ENCODE measurements at places on chromosomes 13 and 19.

- DNase-seq, result no peak
Observed at GRCh38 chr19:41023193-41023592, 32.1 kb downstream of the CYP2B6 start.

- no peak for DNase-seq
Observed at GRCh38 chr13:51154029-51154555, 43.0 kb upstream of the C13orf42 start.

GRCh38 chr13:48231933-48232332 lies 1.1 kb upstream of the ITM2B start:
- no peak for DNase-seq

DNA sequence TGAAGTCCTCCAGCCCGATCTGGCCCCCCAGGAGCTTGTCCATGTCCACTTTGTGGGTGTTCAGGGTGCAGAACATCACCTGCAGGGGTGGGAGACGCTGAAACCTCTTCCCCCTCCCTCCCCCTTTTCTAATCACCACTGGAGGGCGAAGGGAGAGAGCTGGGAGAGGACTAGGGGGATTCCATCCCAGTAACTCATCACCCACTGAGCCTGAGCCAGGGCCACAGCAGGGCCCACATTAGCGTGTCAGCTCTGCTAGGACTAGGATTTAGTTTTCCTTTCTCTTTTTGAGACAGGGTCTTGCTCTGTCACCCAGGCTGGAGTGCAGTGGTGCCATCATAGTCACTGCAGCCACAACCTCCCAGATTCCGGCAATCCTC lies 5.5 kb upstream of the PTGER1 start:
- no peak for DNase-seq

DNA sequence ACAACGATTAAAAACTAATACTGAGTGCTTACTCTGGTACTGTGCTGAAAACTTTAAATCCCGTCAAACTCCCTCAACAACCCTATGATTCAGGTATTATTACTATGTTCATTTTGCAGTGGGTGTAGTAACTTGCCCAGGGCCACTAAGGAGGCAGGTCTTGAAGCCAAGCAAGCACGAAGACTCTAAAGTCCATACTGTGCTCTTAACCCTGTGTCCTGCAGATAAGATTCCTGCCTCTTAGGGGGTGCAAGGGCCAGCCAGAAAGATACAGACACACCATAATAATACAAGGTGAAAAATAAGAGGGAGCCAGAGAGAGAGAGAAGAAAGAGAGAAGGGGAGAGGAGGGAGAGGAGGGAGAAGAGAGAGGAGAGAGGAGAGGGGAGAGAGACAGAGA lies 95.5 kb downstream of the CDADC1 start:
- no peak for DNase-seq

GRCh38 chr13:34294483-34295129 lies 476.7 kb downstream of the RFC3 start:
- peak; percentile 6 for DNase-seq

- DNase-seq, result no peak
Observed at GRCh38 chr19:6712231-6712630, 8.2 kb downstream of the C3 start.

GRCh38 chr13:112737294-112737693 lies 47.5 kb downstream of the ATP11A start:
- DNase-seq, result no peak

- DNase-seq, result no peak
Observed at GRCh38 chr19:38815059-38816001, 2.6 kb upstream of the LGALS4 start.

- DNase-seq, result no peak
Observed at GRCh38 chr13:110113284-110113764, 193.6 kb downstream of the COL4A1 start.

DNA sequence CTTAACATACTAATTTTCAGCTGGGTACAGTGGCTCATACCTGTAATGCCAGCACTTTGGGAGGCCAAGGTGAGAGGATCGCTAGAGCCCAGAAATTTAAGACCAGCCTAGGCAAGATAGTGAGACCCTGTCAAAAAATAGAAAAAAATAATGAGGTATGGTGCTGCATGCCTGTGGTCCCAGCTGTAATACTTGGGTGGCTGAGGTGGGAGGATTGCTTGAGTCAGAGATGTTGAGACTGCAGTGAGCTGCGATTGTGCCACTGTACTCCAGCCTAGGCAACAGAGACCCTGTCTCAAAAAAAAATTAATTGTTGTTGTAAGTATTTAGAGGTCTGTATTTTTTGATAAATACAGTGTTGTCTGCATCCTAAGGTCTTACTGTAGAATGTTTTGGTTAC lies 66.8 kb downstream of the FNDC3A start:
- no peak for DNase-seq

GRCh38 chr13:110625771-110626321 lies 10.5 kb downstream of the NAXD start:
- no peak for DNase-seq

GRCh38 chr13:83215627-83216026 lies 666.6 kb downstream of the SLITRK1 start:
- DNase-seq, result no peak

DNA sequence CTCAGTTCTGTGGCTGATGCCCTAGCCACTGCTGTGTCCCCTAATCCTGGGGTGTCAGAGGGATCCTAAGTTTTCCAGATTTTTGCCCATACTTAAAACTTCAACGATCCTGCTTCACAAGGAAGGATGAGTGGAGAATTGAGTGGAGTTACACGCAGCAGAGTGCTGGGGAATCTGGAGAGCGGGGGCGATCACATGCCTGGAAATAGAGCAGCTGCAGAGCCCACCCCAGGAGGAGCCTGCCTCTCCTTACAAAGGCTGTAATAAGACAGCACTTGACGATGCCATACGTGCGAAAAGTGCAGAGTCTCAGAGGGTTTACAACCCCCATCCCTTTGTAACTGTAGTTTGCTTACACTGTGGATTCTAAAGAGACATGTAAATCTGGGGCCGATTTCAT lies 40.6 kb downstream of the SUGP2 start:
- no peak for DNase-seq

DNA sequence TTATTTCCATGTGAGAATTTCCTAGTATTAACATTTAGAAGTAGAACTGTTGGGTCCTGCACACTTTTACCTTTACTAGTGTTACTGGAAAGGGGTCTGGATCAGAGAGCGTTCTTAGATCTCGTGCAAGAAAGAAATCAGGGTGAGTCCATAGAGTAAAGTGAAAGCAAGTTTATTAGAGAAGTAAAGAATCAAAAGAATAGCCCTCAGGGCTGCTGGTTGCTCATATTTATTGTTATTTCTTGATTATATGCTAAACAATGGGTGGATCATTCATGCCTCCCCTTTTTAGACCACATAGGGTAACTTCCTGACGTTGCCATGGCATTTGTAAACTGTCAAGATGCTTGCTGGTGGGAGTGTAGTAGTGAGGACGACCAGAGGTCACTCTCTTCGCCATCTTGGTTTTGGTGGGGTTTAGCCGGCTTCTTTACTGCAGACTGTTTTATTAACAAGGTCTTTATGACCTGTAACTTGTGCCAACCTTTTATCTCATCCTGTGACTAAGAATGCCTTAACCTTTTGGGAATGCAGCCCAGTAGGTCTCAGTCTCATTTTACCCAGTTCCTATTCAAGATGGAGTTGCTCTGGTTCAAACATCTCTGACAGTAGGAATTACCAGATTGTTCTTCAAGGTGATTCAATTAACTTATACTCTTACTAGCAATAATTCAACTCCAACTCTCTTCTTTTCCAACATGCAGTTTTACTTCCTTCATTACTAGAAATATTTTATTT lies 27.4 kb downstream of the NDFIP2 start:
- DNase-seq, result no peak

GRCh38 chr13:54945973-54946372 lies 1917.4 kb downstream of the OLFM4 start:
- no peak for DNase-seq

- DNase-seq, result no peak
Observed at GRCh38 chr13:113978741-113979481, 5.0 kb upstream of the C13orf46 start.

- DNase-seq, result no peak
Observed at GRCh38 chr13:26377038-26377437, 123.1 kb downstream of the CDK8 start.

DNA sequence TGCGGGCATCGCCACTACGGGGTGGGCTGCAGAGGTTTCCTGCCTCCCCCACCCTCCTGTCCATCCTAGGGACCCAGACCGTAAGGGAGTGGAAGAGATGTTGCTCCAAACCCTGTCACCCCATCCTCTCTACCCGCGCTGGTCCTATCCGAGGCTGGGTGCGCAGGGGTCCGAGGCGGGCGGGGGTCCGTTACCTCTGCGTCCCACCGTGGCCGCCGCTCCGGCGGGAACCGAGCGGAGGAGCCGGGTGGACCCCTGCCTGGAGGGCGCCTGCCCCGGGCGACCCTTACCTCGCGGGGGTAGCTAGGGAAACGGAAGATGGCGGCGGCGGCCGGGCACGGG lies at the start of gene DGKH:
DGKH (plus strand) TSS at position 307 of the 342 bp plus-strand sequence. CDS start 126 bp downstream, outside the sequence.
- no peak for DNase-seq

- DNase-seq, result no peak
Observed at GRCh38 chr19:4707956-4708650, 15.5 kb downstream of the DPP9 start.

GRCh38 chr19:38047049-38047438 lies 140.0 kb downstream of the SIPA1L3 start:
- DNase-seq, result no peak

GRCh38 chr13:77760893-77761292 lies 63.4 kb downstream of the SLAIN1 start:
- no peak for DNase-seq

- DNase-seq, result no peak
Observed at GRCh38 chr19:42091742-42092141, 15.8 kb downstream of the ZNF574 start.

- no peak for DNase-seq
Observed at GRCh38 chr19:38714354-38714778, 29.9 kb downstream of the CAPN12 start.

DNA sequence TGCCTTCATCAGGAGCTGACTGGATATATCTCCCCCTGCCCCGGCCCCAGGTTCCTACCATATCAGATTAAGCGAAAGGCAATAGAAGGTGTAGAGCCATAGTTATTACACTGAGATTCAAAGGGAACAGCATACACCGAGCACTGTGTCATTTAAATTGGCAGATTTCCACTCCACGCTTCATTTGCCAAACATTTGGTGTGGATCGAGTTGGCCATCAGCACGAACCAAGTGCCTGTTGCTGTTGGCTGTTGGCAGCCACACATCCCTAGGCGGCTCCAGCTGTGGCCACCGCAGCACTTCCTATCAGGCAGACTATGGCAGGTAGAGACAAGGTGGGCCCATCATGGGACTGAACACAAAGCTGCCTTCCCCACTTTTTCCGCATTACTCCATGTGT lies 115.8 kb downstream of the CCNA1 start:
- no peak for DNase-seq

DNA sequence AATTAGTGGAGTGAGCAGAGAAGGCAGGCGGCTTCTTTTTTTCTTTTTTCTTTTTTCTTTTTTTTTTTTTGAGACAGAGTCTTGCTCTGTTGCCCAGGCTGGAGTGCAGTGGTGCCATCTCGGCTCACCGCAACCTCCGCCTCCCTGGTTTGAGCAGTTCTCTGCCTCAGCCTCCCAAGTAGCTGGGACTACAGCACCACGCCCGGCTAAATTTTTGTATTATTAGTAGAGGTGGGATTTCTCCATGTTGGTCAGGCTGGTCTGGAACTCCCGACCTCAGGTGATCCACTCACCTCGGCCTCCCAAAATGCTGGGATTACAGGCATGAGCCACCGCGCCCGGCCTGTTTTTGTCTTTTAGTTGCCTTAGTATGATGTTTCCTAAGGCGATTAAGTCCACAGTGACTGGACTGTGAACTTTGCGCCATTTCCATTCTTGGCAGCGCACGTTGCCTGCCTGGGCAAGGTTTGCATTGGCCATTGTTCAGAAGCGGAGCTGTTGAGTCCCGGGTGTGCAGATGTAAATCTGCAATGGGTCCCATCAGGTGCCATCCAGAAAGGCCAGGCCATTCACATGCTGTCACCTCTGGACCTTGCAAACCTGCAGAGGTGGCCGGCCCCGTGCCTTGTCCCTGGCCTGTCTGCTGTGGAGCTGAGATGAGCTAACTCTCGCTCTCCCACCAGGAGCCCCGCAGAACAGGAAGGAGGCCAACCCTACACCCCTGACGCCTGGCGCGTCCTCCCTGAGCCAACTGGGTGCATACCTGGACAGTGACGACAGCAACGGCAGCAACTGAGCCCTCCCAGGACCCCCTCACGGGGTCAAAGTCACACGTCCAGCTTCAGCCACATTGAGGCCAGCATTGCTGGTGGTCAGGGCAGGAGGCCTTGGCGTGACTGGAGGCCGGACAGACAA lies 10.9 kb upstream of the SHD start:
- DNase-seq, result no peak

DNA sequence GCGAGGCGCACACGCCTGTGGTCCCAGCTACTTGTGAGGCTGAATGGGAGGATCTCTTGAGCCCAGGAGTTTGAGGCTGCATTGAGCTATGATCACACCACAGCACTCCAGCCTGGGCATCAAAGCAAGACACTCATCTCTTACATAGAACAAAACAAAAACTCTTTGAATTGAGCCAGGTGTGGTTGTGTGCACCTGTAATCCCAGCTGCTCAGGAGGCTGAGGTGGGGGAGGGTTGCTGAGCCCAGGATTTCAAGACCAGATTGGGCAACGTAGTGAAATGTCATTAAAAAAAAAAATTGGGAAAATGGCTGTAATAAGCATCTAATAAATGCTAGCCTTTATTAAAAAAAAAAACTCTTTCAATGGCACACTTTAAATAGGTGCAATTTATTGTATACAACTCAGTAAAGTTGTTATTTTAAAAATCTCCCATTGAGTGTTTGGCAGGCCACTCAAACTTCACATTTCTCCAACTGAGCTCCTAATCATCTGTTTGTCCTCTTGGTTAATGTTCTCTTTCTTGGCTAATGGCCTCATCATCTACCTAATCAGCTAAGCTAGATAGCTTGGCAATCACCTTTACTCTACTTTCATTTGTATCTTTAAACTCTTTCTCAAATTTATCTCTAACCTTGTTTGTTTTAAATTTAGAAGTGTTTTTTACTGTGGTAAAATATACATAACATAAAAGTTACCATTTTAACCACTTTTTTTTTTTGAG lies 28.1 kb upstream of the HMGB1 start:
- no peak for DNase-seq

DNA sequence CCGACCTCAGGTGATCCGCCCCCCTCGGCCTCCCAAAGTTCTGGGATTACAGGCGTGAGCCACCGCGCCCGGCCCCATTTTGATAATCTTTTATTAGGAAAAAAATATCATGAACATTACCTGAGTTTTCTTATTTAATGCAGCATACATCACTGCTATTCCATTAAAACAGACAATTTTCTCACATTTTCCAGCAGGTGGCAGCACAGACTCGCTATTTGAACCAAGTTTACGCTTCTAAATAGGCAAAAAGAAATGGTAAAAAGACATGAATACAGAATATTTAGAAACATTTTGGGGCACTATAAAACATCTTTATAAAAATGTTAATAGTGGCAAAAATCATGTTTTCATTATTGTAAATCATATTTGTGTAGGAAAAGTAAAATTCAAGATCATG lies 903.1 kb downstream of the SLITRK6 start:
- peak; percentile 80 for DNase-seq

- no peak for DNase-seq
Observed at GRCh38 chr13:26010487-26011207, 41.2 kb downstream of the SHISA2 start.

GRCh38 chr19:12784871-12785430 lies 6.3 kb upstream of the JUNB start:
- no peak for DNase-seq
